Stimulated activated CD4-positive, alpha-beta T cell treated with anti-CD3 and anti-CD28 coated beads, Interleukin-15, amount 100 ng/mL, for 1 hour (primary cell): ENCODE measurements at places on chromosomes 1 and 21.

DNA sequence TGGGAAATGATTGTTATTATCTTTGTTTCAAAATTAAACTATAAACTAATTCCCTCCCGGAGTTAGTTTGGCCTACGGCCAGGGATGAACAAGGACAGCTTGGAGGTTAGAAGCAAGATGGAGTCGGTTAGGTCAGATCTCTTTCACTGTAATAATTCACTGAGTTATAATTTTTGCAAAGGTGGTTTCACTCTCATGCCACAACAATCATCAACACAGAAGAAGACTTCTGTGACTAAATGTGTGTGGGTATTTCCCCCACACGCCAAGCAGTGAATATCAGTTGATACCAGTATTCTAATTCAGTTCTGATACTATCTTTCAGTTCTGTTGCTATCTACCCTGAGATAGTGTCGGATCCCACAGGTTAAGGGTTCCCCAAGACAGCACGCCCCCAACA lies 215.1 kb downstream of the S1PR1 start:
- no peak for DNase-seq

GRCh38 chr1:161725908-161726472 lies 4.6 kb downstream of the FCRLB start:
- DNase-seq = peak; percentile 10

DNA sequence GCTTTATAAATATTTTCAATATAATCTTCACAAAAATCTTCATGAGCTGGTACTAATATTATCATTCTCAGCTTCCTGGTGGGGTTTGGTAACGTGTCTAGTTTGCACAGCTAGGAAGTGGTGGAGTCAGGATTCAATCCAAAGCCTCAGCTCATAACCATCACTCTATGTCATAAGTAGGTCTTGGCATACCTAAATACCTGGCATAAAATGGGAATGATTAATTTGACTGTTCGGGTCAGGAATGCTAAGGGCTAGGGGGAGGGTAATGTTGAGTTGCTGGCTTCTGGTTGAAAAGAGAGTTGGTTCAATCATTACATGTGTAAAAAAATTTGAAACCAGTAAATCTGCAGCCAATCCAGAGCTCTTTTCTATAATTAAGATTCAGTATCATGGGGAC lies 5.6 kb upstream of the SAMSN1 start:
- DNase-seq = no peak

- DNase-seq = no peak
Measured at GRCh38 chr1:46410156-46411009, 16.3 kb downstream of the FAAH start.

DNA sequence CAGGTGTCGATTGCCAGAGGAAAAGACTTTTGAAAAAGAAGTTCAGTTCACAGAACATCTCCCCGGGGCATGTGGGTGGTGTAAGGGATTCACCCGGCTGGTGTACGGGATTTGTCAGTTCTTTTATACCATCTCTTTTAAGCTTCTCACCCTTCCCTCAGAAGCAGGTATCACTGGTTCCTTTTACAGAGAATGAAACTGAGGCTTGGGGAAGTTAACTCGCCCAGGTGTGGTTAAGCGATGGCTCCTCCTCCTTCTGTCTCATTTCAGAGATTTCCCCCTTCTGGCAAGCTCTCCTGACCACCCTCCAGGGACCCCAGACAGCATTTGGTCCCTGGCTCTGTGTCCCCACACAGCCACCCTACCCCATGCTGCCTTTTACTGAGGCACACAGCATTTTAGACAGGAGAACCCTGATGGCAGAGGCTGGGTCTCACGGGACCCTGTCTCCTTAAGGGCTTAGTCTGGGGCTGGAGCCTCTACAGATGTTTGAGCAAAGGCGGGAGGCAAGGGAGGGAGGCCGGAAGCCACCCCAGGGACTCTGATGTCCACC lies 2.8 kb upstream of the ECE1 start:
- no peak for DNase-seq

GRCh38 chr1:231329483-231329882 lies 8.2 kb downstream of the EXOC8 start:
- DNase-seq = no peak

DNA sequence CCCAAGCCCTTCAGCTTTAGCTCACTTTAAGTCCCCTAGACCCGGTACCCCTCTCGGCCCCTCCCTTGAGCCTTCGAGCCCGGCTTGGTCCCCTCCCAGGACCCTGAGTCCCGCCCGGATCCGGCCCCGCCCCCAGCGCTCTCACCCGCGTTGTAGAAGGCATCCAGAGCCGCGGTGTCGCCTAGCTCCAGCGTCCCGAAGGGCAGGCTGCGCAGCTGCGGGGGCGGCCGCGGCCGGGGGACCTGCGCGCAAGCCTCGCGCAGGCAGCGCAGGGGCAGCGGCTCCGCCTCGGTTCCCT lies 699 bp downstream of the MAP3K6 start:
- no peak for DNase-seq

DNA sequence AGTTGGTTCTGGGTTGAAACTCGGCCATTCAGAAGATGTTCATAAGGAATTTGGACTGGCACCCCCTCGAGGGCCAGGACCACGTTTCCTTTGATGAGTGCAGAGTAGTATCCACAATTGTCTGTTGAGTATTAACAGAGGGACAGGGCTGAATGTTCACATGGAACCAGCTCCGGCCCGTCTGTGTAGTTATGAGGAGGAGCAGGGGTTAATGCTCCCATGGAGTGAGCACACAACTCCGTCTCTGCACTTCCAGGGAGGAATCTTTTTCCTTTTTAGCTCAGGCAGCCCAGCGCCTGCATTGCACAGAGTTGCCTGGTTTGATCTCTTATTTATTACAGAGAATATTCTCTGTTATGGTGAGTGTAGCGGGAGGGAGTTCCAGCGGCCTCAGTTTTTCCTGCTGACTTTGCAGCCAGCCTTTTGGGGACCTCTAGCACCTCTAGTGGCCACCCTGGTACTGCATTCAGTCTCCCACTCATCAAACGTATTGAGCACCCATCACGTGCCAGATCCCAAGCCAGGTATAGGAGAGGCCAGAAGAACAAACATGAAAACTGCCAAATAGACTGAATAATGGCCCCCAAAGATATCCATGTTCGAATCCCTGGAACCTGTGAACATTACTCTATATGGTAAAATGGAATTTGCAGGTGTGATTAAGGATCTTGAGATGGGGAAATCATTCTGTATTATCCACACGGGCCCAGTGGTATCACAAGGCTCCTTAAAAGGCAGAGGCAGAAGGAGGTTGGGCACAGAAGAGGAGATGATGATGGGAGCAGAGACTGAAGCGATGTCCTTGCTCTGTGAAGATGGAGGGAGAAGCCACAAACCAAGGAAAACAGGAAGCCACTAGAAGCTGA lies 167.7 kb upstream of the CSF3R start:
- peak; percentile 16 for DNase-seq

DNA sequence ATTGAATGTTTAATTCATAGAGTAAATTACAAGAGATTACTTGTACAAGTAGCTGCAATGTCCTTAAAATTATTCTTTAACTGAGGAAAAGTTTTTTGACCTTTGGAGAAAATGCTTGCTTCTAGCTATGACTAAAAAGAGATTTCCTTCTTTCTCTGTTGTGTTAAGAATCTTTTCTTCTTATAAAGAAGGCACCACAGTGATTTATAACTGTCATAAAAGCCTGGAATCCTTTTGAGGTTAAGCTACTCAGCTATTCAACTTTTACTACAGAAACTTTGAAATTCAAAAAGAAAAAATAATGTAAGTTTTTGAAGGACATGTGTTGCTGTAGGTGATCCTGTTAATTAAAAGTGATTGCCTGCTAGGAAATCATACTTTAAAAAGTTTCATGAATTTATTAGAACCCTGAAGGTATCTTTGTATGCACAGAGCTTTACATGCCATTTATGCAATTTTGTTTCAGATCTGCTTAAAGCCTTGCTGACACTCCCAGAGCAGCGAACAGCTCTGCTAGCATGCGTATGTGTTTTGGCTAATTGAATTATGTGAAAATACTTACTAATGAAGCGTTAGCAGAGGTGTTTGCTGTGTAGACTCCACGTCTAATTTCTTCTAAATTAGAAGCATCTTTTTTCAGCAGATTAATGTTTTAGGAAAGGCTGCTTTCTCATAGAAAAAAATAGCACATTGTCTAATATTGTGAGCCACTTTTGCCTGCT lies 94.7 kb upstream of the SMYD2 start:
- no peak for DNase-seq

GRCh38 chr1:7293702-7294629 lies 477.1 kb upstream of the VAMP3 start:
- DNase-seq = no peak

DNA sequence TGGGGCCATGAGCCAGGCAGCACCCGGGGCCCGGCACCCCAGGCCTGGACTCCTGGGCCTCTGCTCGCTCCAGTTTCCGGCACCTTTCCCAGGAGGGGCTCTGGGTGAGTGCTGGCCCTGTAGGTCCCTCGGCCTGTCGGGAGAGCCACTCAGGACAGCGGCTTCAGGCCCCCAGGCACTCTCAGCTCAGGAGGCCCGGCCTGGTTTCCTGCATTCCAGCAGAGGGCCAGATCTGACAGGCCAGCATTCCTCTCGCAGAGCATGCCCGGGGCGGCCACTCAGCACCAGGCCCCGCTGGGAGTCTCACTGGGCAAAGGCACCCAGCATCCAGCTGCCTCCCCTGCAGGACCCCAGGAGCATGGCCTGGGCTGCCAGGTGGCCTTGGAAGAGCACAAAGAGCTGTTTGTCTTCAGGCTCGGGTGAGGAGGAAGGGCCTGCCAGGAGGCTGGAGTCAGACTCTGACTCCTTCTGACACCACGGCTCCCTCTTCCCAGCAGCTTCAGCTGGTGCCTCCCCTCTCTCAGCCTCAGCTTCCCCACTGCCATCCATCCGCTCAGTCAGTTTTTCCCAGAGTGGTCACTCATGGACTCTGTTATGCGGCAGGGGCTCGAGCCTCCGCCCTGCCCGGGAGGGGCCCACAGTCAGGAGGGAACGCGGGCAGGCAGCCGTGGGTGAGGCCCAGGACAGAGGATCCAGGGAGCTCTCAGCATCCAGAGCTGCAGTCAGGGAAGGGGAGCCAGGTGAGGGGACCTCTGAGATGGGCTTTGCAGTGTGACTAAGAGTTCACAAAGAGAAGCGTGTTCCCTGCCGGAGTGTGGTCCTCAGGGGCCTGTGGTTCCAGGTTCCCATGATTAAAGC lies 51.7 kb downstream of the WNT9A start:
- no peak for DNase-seq
